ENCODE measurements at places on chromosomes 3 and 15.

- no peak for DNase-seq
Observed at GRCh38 chr3:149658744-149659497, 1.1 kb upstream of the WWTR1 start.

- no peak for DNase-seq
Observed at GRCh38 chr15:40486066-40486770, 15.4 kb downstream of the CHST14 start.

- DNase-seq, result no peak
Observed at GRCh38 chr3:118850687-118851086, 184.0 kb downstream of the IGSF11 start.

DNA sequence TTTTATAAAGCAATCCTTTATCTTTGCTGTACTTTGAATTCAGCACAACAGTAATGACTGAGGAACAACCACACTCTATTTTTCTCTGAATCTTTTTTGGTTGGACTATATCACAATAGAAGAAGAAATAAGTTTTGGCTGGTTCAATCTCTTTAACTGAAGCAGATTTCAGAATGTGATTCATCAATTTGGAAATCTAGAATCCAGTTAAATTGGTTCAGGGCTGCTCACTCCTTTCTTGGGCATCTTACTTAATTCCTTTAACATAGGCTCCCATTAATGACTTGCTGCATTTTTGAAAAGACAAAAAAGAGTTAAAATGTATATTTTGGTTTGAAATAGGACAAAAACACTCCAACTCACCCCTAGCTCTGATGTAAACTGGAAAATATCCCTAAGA is 688.3 kb upstream of the NECTIN3 start:
- DNase-seq, result no peak

- no peak for DNase-seq
Observed at GRCh38 chr15:33163816-33164215, 30.7 kb downstream of the FMN1 start.

DNA sequence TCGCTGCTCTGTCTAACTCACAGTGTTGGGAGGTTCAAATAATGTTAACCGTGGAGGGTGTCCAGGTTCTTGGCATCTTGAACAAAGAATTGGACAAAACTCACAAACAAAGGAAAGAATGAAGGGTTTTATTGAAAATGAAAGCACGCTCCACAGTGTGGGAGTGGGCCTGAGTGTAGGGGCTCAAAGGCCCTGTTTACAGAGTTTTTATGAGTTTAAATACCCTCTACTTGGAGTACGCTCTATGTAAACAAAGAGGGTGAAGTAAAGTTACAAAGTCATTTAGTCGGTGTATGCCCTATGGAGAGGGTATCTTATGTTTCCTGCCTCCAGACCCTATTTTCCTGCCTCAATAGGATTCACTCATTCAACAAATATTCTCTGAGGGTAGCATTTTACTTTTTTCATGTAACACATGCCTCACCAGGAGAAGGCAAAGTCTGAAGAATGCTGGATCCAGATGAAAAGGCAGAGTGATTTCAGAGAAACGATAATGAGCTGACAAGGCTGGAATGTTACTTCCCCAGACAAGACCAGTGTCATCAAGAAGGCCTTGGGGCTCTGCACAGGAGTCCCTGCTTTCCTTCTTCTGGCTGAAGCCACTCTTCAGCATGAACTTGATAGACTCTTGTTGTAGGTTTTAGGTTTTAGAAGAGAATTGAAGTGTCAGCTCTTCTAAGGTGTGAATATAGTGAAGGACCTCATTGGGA is 163.6 kb downstream of the FAM43A start:
- DNase-seq, result no peak
